Spleen (tissue), 13 donors: ENCODE measurements at places on chromosomes 5 and 9. TPM values are rescaled to one million over a fixed set of nuclear protein-coding genes. Genes with fewer than 3 reads are reported as not detected.

GRCh38 chr5:115160975-115161475 lies 8.7 kb downstream of the TRIM36 start:
- DNase-seq = no peak
- peaks cover 5% of the 10 kb centered on the region for H3K27me3 ChIP-seq
- no peak overlapping the region for H3K4me3 ChIP-seq
- no peak overlapping the region for H3K27ac ChIP-seq

GRCh38 chr9:13721481-13722235 lies 442.2 kb upstream of the MPDZ start:
- no peak overlapping the region for H3K27ac ChIP-seq
- H3K4me3 ChIP-seq = no peak overlapping the region
- H3K4me1 ChIP-seq = no peaks in the 10 kb centered on the region
- H3K27me3 ChIP-seq = no peaks in the 10 kb centered on the region

DNA sequence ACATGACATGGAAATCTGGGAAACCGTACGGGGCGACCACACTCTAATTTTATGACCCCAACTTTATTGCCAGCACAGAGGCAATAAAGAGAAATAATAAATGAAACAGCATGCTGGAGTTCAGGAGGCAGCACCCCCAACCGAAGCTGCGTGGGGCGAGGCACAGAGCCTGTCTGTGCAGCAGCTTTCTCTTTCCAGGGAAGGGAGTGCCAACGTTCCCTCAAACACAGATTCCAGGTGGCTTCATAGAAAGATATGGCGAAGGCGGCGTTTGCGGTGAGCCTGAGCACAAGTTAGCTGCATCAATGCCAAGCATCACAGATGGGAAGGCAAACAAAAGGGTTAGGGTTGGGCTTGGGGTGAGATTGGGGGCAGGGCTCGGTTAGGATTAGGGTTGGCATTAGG lies 114.8 kb downstream of the HSD17B3 start:
- no peaks in the 10 kb centered on the region for H3K27me3 ChIP-seq
- no peak overlapping the region for H3K27ac ChIP-seq
- H3K4me3 ChIP-seq = no peak overlapping the region
- no peaks in the 10 kb centered on the region for H3K4me1 ChIP-seq

GRCh38 chr5:116763987-116764866 lies 189.6 kb upstream of the SEMA6A start:
- no peak for DNase-seq
- H3K4me1 ChIP-seq = no peaks in the 10 kb centered on the region
- H3K27ac ChIP-seq = no peak overlapping the region
- H3K36me3 ChIP-seq = no peaks in the 10 kb centered on the region

DNA sequence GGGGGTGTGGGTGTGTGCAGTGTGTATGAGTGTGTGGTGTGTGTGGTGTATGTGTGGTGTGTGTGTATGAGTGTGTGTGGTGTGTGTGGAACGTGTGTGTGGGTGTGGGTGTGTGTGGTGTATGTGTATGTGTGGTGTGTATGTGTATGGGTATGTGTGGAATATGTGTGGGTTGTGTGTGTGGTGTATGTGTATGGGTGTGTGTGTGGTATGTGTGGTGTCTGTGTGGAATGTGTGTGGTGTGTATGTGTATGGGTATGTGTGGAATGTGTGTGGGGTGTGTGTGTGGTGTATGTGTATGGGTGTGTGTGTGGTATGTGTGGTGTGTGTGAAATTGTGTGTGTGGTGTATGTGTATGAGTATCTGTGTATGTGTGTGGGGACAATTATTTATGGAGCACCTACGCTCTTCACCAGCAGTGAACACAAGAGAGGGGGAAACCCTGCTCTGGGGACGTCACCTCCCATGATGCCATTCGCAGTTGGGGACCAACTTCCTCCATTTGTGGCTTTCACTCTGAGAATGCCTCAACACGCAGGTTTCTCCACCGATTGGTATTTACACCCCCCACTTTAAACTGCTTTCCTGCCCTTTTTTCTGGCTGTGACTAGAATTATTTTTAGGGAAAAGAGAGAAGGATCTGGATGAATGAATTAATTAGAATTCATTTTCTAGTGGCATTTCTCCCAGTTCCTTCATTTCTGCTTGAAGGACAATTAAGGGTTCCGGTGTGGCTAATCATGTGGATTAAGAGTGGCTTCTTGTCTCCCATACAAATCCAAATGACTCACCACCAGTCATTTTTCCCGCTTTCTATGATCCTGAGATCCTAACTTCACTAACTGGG lies 238.1 kb downstream of the ROR2 start:
- H3K27ac ChIP-seq = peak overlapping the region; percentile 71
- no peaks in the 10 kb centered on the region for H3K27me3 ChIP-seq
- no peaks in the 10 kb centered on the region for H3K4me1 ChIP-seq

GRCh38 chr5:133366438-133366837 lies 245.9 kb downstream of the FSTL4 start:
- no peaks in the 10 kb centered on the region for H3K27me3 ChIP-seq
- H3K36me3 ChIP-seq = no peaks in the 10 kb centered on the region
- no peak overlapping the region for H3K27ac ChIP-seq

PCDHGB7 gene
- 0.14 TPM for polyA plus RNA-seq
